ENCODE measurements at places on chromosomes 2 and 18.

DNA sequence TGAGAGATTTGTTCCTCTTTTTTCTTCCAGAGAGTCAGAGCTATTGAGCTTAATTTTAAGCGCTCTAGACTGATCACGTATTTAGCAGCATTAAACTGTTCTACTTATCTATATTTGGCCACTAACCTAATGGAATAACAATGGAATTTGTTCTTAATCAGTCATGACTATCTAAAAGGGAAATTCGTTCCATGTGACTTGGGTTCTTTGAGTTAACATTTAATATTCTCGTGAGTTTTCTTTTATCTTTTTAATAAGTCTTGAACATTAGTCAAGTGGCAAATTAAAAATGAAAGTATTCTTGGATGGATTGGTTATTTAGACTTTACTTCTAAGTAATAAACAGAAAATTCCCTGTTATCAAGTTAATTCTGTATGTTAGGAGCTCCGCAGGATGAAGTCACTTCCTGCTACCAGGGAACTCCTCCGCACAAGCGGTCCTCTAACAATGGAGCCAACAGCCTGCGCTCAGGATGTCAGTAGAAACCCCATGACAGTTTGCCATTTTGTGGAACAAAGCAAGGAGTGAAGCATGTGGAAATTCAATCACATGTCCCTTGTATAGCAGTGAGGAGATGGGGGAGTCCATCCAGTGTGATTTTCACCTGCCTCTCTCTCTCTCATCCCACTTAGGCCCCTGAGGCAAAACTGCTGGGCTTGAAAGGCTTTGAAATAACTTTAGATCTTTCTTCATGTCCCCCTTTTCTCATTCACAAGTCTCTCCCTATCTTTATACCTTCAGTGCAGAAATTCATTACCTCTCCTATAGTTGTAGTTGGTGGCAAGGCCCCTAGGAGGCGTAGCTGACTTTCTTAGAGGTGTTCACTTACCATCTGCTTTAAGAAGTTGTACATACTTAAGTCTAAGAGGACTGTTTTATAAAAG is 138.1 kb downstream of the WDR7 start:
- no peaks in the 10 kb centered on the region for H3K36me3 ChIP-seq
- peak; percentile 4 for DNase-seq
- H3K27me3 ChIP-seq, result no peaks in the 10 kb centered on the region
- no peak overlapping the region for H3K27ac ChIP-seq

GRCh38 chr2:96324721-96325040 is 436 bp upstream of the ITPRIPL1 start:
- H3K4me3 ChIP-seq, result peak overlapping the region; percentile 62
- peak overlapping the region; percentile 58 for H3K27ac ChIP-seq
- DNase-seq, result no peak
- no peaks in the 10 kb centered on the region for H3K27me3 ChIP-seq
- H3K36me3 ChIP-seq, result no peaks in the 10 kb centered on the region
- H3K4me1 ChIP-seq, result 0 out of 2 replicates have a peak, but pooled peaks cover 6% of the 10 kb centered on the region

DNA sequence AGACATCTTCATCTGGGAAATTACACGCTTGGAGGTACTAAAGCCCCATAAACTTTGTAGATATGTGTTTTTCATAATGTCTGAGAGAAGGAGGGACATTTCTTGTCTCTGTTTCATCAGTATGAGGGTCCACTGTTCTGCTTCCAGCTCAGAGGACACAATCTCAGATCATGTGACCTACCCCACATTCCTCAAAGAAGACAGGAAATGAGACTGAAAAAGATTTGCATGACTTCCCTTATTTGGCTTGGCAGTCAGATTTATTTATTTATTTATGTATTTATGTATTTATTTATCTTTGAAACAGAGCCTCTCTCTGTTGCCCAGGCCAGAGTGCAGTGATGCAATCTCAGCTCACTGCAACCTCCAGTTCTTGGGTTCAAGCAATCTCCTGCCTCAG is 463.7 kb upstream of the RGPD4 start:
- no peaks in the 10 kb centered on the region for H3K36me3 ChIP-seq
- H3K4me3 ChIP-seq, result no peak overlapping the region
- no peaks in the 10 kb centered on the region for H3K4me1 ChIP-seq
- DNase-seq, result no peak
- no peaks in the 10 kb centered on the region for H3K27me3 ChIP-seq
- no peak overlapping the region for H3K27ac ChIP-seq

- H3K36me3 ChIP-seq, result no peaks in the 10 kb centered on the region
- DNase-seq, result no peak
- no peaks in the 10 kb centered on the region for H3K4me1 ChIP-seq
- H3K27ac ChIP-seq, result no peak overlapping the region
- no peaks in the 10 kb centered on the region for H3K27me3 ChIP-seq
These were observed 428.3 kb downstream of the MBD2 start for GRCh38 chr18:53796040-53796729.

GRCh38 chr2:75592030-75592429 is 31.3 kb upstream of the EVA1A start:
- H3K27ac ChIP-seq, result peak overlapping the region; percentile 39
- DNase-seq, result no peak
- no peak overlapping the region for H3K4me3 ChIP-seq
- peaks cover 57% of the 10 kb centered on the region for H3K4me1 ChIP-seq
- peaks cover 3% of the 10 kb centered on the region for H3K36me3 ChIP-seq
- H3K27me3 ChIP-seq, result no peaks in the 10 kb centered on the region

DNA sequence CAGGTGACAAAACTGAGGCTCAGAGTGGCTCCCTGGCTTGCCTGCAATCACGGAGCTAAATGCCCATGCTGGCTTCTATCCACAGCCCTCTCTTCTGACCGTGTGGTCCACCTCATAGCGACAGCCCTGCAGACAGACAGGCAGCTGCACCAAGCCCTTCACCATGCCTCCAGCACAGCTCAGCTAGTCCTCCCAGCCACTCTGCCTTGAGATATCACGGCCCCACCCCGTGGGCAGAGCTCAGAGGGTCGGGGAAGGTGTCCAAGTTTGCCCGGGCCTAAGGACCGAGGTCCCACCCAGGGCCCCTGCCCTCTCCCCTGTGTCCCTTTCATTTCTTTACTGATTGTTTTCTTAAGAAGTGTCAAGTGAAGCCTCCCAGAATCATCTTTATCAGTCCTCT is 128.2 kb upstream of the GLI2 start:
- DNase-seq, result no peak
- H3K36me3 ChIP-seq, result no peaks in the 10 kb centered on the region
- H3K4me1 ChIP-seq, result no peaks in the 10 kb centered on the region

DNA sequence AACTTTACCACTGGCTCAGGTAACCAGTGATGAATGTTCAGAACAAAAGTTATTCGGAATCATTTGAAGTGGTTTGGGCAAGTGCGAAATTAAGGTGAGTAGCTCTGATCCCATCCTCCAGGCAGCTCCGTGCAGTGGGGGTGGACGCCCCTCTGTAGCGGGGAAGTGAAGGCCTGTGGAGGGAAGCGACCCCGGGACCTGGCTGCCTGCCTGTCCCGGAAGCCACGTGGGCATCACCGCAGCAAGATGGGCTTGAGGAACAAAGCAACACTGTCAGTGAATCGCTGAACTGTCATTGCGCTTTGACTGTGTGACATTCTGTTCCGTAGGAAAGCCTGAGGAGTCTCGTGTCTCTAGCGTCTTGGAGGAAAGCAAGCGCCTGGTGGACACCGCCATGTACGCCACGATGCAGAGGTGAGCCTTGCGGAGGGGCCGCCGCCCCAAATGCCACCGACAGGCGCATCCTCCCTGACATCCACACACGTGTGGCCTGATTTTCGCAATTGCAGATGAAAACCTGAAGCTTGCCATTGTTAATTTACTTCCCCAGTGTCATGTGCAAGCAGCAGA is 9.5 kb downstream of the TPO start:
- no peak overlapping the region for H3K27ac ChIP-seq
- no peaks in the 10 kb centered on the region for H3K27me3 ChIP-seq
- DNase-seq, result no peak
- no peak overlapping the region for H3K4me3 ChIP-seq

GRCh38 chr2:190469771-190470170 is 61.6 kb downstream of the MFSD6 start:
- DNase-seq, result peak; percentile 57
- no peaks in the 10 kb centered on the region for H3K27me3 ChIP-seq
- H3K27ac ChIP-seq, result peak overlapping the region; percentile 98
